ENCODE measurements at places on chromosomes 2 and 18.

- no peak for DNase-seq
These were observed 105.1 kb downstream of the NUP35 start for GRCh38 chr2:183229386-183229785.

GRCh38 chr18:66150650-66151049 is 399.8 kb downstream of the CDH7 start:
- no peak for DNase-seq

GRCh38 chr2:56130463-56131070 is 53.2 kb upstream of the CCDC85A start:
- no peak for DNase-seq

DNA sequence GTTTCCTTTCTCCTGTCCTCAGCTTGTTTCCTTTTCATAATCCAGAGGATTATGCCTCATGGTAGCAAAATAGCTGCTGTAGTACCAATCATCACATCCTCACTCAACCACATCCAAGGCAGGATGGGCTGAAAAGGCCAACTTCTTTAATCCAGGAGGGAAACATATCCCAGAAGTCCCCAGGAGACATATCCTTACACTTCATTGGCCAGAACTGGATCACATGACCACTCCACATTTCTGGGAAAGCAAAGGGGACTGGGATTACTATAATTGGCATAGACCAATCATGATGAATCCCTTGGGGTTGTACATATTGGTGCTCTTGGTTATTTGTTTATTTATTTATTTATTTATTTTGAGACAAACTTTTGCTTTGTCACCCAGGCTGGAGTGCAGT is 54.0 kb upstream of the LYPD6B start:
- no peak for DNase-seq

DNA sequence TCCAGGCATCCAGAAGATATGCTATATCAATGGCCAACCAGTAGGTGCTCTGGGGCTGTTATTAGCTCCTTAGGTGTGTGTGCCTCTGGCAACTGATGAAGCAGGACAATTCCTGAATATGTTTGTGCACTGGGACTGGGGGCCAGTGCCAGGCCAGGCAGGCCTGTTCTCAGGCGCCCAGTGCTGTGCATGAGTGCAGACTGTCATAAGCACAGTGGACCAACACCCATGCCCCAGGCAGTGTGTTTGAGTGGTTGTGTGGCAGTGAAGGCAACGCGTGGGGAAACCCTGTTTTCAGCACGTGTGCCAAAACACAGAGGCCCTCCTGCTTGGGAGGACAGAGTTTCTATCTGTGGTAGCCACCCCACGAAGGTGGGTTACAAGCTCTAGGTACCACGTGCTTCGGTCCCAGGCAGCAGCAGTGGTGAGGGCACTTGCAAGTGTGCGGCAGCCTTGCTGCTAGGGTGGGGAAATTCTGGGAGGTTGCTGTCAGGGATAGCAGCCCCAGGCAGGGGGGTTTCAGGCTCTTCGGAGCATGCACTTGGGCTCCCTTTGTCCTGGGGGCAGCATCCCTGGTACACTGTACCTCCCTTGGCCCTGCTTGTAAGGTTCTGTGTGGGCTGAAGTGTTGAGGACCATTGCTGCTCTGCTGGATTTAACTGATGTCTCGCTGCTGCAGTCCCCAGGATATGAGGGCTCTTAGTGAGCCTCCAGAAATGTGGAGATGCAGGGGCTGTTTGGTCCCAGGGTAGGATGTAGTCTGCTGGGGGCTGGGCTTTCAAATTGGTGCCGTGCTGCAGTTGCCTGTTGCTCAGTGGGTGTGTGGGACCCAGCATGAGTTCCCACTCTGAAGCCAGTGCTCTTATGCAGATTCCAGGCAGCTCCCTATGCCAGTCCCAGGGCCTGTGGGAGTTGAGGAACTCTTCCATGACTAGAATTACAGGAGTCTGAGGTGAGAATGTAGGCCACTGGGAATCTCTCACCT is 280.9 kb downstream of the RPRM start:
- no peak for DNase-seq

- peak; percentile 29 for DNase-seq
These were observed 4.1 kb upstream of the MGAT5 start for GRCh38 chr2:134249755-134250154.

DNA sequence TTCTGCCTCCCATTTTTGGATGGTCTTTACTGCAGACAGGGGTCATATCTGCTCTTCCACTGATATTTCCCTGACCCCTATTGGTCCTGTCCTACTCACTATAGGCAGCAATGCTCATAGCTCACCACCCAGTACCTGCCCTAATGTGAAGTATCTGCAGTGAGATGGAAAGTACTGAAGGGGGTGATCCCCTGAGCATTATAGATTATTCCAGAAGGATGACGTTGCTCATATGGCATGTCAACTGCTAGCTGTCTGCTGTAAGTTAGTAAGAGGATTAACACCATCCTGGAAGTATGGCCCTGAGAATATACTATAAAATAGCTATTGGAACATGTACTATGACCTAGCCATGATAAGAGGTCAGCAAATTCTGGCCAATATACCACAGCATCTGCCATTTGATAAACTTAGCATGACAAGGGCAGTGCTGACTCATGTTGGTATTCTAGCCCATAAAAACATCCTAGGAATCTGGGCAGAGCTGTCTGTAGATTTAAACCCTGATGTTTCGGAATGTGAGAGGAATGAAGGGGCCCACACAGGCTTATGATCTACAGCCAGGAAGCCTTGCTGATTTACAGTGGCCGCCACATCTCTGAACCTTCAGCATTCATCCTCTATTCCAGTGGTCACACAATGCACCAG is 451.4 kb downstream of the TNS1 start:
- no peak for DNase-seq

DNA sequence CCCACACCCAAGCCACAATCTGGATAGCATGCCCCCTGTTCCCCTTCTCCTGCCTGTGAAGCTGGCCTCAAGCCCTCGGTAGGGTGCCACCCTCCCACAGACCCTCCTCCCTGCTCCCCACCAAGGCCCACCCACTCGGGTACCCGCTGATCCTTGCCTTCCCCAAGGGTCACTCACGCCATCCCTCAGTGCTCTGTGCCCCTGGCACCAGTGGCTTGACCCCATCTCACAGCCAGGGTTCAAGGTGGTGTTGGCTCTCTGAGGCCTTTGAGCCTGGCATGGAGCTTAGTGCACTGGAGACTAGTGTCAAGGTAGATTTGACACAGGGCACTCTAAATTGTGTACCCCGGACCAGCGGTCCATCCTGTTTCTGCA is 11.9 kb downstream of the ADRA2B start:
- no peak for DNase-seq

- DNase-seq: no peak
These were observed 1599.7 kb upstream of the ZEB2 start for GRCh38 chr2:146119586-146119985.

DNA sequence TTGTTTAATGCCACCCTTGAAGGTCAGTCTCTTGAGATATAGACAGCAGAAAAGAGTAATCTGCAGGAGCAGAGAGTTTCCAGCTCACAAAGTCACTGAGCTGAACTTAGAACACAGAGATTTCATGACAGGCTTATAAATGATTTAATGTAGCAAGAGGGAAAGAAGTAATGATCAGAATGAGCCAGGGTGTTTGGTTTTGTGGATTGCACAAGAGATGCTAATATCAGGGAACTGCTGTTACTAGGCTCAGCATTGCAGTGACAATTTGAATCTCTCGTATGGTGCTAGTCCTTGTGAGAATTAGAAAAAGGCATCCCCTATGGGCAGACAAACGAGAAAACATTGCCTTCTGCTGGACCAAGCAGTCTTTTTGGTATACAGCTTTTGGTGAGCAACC is 61.7 kb upstream of the ITGB6 start:
- DNase-seq: no peak

DNA sequence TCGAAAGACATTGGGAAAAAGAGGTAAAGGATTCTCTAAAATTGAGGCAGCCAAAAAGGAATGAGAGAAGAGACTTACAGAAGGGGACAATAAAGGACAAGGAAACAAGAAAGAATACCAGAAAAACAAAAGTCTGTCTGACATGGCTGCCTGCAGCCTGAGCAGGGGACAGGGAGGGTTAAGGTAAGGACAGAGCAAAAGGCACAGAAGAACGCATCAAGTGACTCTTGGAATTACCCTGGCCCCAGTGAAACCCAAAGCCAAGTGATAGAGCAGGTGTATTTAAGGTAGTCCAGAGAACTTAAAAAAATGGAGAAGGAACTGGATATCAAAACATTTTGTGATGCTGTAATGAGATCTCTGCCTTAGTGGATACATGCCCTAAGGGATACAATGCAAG is 47.1 kb upstream of the XIRP2 start:
- no peak for DNase-seq

All from CD4-positive, alpha-beta T cell treated with Interleukin-17A for 1 hour (primary cell).